ENCODE measurements at places on chromosomes 12 and 14.

- DNase-seq: no peak
Observed at GRCh38 chr12:87768501-87769287, 260.5 kb downstream of the C12orf50 start.

GRCh38 chr12:110289044-110289710, 8.1 kb downstream of the ATP2A2 start:
- DNase-seq: no peak

DNA sequence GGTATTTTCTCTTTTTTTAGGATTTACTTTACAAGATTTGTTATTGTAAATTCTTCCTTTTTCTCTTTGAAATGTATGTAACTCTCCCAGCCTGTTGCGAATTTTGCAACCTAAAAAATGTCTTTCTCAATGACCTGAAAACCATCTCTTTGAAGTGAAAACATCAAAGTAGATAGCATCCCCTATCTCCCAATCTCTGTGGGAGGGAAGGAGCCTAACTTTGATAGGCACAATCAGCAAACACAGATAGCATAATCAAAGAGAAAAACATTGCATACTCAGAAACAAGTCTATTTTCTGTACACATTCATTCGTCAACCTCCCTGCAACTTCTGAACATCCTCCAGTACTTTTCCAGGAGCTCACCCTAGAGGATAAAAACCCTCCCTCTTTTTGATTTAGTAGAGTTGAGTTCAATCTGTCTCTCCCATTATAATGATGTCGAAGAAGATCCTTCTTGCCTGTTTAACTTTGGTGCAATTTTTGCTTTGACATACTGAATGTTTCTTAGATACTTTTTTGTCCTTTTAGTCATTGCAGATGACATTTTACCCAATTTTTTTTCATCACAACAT, 849.2 kb upstream of the LRFN5 start:
- no peak for DNase-seq

DNA sequence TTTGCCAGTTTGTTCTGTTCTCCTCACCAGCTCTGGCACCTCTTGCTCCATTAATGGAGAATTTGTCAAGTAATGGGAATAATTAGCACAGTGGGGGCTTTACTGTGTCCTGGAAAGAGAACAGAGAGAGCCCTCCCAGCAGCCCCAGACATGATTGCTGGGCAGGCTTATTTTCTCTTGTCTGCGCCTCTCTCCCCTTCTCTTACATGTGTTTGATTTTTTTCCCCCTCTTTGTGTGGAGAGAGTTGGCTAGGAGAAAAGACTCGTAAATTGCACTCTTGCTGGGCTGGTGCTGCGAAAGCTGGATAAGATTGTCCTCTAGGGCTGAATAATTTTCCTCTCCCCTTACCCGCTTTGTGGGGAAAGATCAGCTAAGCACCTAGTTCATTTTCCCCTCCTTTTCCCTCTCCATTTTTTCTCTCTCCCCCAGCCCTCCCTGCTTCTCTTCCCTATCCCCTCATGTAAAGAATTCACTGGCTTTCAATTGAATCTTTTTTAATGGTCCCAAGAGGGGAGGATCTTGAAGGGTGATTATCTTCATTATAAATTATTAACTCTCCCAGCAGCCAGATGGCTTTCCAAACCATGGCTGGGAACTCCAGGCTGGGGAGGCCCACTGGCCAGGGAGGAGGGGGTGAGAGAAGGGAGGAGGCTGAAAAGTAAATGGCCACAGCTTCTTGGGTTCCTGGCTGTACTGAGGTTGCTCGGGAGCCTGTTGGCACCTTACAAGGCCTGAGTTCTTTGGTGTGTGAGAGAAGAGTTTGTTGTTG, 62.2 kb downstream of the NRXN3 start:
- peak; percentile 21 for DNase-seq

GRCh38 chr14:61584331-61584741, 111.0 kb upstream of the HIF1A start:
- DNase-seq: no peak

DNA sequence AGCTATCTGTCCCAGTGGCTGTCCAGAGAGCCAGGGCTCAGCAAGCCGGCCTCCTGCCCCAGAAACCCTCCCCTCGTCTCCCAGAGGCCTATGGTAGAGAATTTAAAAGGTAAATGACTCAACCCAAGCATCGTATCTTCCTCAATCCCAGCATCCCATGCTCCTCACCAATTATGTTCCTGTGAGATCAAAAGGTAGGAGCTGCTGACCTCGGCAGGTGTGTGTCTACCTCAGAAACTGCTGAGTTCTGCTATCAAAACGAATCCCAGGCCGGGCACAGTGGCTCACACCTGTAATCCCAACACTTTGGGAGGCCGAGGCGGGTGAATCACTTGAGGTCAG, 49.3 kb downstream of the FOXN3 start:
- no peak for DNase-seq

DNA sequence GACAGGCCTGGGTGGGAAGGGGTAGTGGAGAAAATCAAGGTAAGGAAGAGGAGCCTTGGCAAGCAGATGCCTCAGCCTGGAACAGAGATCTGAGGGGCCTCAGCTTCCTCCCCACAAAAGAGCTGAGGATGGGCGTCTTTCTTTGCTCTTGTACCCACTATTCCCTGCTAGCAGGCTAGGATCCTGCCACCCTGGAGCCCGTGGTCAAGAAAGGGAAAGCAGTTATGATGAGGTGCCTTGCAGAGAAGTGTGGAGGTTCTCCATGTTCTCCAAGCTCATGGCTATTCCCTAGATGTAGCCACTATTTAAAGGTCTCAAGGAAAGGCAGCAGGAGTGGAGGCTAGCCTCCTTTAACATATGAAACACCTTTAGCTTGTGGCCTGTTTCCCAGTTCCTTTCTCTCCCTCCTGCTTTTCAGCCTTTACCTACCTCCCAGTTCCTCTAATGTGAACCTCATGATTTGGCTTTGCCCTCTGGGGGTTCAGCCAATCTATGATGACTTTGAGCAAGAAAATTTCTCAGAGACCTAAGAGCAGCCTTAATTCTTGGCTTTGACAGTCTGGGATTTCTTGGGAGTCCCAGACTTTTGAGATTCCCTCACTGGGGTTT, 1.1 kb downstream of the IKZF4 start:
- DNase-seq: no peak

DNA sequence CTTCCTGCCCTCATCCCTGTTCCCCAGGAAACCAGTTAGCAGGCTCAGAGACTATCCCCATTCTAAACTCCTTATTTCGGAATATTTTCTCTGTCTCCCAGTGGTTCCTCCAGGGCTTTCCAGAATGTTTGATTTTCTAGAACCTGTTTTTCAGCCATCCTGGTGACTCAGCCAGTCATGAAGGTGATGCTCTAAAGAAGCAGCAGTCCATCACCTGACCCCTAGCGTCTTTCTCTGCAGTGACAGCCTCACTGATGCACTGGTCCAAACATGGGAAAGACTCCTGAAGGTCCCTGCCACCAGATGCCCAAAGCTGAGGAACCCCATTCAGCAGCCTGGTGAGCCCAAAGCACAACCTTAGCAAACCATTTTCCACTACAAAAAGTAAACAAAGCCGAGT, 212.6 kb downstream of the PHETA1 start:
- DNase-seq: no peak

GRCh38 chr14:100469632-100470522, 117.3 kb downstream of the BEGAIN start:
- no peak for DNase-seq

DNA sequence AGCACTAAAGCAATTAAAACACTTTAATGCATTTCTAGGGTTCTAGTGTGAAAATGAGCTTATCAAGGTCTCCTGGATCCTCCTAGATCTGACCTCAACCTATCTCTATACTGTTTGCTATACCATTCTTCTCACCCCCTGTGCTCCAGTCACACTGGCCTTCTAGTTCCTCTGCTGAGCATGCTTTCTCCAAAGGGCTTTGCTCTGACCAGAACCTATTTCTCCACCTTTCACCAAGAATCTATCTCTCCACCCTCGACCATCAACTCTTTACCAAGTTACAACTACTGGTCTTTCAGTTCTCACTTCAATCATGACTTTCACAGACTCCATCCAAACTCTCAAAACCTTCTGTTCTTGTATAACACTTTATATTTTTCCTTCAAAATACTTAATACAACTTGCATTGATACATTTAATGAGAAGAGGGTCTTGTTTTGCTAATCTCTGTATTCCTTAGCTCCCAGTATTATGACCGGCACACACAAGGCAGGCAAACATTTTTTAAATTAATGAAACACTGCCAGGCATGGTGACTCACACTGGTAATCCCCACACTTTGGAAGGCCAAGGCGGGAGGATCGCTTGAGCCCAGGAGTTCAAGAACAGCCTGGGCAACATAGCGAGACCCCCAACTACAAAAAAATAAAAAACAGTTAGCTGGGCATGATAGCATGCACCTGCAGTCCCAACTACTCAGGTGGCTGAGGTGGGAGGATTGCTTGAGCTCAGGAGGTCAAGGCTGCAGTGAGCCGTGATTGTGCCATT, 22.8 kb downstream of the PPP1R12A start:
- no peak for DNase-seq

GRCh38 chr12:15404485-15404884, 82.2 kb downstream of the PTPRO start:
- no peak for DNase-seq

DNA sequence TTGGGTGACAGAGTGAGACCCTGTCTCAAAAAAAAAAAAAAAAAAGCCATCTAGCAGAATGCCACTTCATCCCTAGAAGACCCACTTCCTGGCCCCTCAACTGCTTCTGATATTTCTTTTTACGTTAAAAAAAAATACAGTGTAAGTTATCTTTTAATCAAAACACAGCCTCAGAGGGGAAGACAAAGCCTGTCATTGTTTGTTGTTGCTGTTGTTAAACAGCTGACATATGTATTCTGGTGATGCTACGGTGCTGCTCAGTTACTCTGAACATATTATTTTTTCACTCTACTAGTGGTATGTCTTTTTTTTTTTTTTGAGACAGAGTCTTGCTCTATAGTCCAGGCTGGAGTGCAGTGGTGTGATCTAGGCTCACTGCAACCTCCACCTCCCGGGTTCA, 75.4 kb downstream of the PAPLN start:
- no peak for DNase-seq

- no peak for DNase-seq
Observed at GRCh38 chr14:75433631-75434071, 5.8 kb downstream of the JDP2 start.

DNA sequence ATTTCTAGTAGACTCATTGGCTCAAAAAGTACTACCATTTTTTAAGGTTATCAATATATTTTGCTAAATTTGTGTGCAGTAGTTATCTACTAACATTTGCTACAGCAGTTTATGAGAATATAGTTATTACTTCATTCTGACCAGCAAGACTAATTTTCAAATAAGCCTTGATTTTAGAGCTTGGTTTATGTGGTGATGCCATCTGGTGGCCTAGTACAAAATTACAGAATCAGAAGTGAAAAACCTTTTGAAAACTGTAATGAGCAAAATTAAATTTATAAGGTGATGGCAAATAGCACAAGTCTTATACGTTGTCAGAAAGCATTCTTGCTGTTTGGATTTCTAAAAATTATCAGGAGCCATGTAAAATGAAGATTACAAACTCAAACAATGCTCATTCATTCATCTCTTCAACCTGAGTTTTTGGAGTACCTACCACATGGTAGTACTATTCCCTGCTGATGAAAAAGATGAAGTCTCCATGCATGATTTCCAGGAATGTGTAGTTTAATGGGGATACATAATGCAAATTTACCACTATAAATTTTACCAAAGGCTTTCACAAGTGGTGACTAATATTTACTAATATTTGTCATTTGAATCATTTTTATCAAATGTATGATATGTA, 51.0 kb downstream of the MAGOHB start:
- no peak for DNase-seq

- no peak for DNase-seq
Observed at GRCh38 chr12:95227818-95228356, 10.3 kb downstream of the VEZT start.

DNA sequence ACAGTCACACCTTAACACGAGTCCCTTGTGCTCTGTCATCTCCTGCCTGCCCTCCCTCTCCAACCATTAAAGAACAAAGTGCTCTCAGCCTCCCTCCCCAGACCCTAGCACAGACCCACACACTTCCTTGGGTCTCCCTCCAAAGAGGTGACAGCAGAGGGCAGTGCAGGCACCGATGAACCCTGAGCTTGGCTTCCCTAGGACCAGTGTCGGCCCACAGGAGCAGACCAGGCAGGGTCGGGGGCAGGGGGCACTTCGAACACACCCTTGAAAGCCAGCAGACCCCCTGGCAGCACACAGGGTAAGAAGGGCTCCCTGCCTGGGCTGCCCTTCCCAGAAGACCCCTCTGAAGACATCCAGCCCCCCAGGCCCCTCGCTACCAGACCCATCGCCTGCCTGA, 7.0 kb downstream of the CDK2AP1 start:
- DNase-seq: no peak

DNA sequence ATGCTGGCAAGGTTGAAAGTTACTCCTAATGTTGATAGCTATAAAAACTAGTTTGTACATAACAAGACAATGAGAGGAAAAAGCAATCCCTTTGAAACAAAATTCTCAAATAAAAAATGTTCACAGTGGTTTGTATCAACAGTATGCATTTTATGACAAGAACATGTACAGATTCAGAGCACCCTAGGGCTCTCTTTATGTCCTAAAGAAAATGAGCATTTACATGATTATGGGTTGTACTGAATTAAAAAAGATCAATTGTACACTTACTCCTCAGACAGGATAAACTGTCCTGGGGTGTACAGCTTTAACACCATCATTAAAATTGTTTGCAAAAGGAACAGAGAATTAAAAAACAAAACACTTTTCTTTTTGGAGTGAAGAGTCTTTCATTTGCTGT, 22.2 kb downstream of the PPP1CC start:
- no peak for DNase-seq

GRCh38 chr12:117067016-117067415, 32.2 kb downstream of the TESC start:
- DNase-seq: no peak

GRCh38 chr14:61470261-61470960, 149.0 kb downstream of the PRKCH start:
- DNase-seq: no peak

- DNase-seq: no peak
Observed at GRCh38 chr12:132284827-132285741, 44.3 kb downstream of the GALNT9 start.

- DNase-seq: no peak
Observed at GRCh38 chr12:74941670-74942069, 268.0 kb downstream of the KCNC2 start.

DNA sequence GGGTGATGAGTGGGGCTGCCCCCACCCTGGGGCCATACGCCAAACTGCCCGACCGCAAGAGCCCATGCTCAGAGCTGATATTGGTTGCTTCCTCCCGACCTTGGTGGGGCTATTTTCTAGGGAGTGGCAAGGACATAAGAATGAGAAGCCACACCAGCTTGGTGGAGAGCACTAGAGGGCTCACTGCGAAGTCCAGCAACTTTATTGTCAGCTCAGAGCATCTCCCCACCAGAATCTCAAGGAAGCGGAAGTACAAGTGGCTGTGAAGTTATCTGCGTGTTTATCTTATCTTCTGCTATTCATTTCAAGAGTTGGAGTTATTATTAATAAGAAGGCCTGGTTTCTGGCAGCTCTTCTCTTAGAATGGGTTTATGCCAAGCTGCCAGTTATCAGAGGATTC, 4.9 kb upstream of the PLXNC1 start:
- no peak for DNase-seq

- no peak for DNase-seq
Observed at GRCh38 chr12:40632933-40633332, 59.3 kb upstream of the CNTN1 start.

Measured in NCI-H187 (cell line).